ENCODE measurements at places on chromosomes 4 and X. TPM values are rescaled to one million over a fixed set of nuclear protein-coding genes. Genes with fewer than 3 reads are reported as not detected.

- H3K4me1 ChIP-seq, result peaks cover 22% of the 10 kb centered on the region
- no peak overlapping the region for H3K4me3 ChIP-seq
- no peaks in the 10 kb centered on the region for H3K36me3 ChIP-seq
- H3K27me3 ChIP-seq, result no peaks in the 10 kb centered on the region
Measured at GRCh38 chr4:95124906-95125504, 367.2 kb downstream of the BMPR1B start.

DNA sequence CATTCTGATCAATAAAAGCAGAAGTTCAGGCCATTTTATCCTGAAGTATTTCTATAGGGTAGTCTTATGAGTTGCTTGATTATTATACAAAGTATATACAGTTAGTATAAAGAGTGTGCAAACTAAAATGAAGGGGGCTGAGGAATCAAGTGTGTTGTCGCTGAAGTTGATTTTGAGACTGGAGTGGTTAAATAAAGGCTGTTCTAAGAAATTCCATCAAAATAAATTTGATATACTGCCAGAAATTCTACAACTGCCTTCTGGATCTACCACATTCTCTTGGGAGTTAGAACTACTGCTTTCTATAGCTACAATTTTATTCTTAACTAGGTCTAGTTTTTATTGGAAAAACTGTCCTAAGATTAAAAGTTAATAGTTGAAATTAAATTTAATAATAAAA is 12.4 kb downstream of the EDNRA start:
- peaks cover 15% of the 10 kb centered on the region for H3K36me3 ChIP-seq
- no peaks in the 10 kb centered on the region for H3K27me3 ChIP-seq
- peak overlapping the region; percentile 53 for H3K4me3 ChIP-seq
- peak overlapping the region; percentile 92 for H3K27ac ChIP-seq

DNA sequence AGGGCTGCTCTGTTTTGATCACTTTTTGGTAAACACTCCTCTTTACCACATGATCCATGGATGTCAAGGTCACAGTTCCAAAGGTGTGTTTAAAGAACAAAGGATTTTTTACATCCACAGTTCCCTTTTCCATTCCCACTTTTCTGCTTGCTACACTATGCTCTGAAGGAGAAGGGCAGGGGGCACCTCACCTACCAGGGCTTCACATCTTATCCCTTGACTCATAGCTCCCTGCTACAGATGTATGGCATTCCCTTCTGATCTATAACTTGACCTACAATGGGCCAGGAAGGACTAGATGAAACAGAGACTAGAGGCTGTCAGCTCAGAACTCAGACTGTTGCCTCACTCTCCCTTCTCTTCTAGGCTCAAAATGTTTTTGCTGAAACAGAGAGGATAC is 233.1 kb upstream of the RPS6KA3 start:
- no peaks in the 10 kb centered on the region for H3K36me3 ChIP-seq
- peaks cover 8% of the 10 kb centered on the region for H3K4me1 ChIP-seq
- no peak overlapping the region for H3K4me3 ChIP-seq

Gene KLHL34
- total RNA-seq, result not detected

GRCh38 chr4:36489798-36490197 is 208.4 kb downstream of the DTHD1 start:
- DNase-seq, result no peak
- H3K27me3 ChIP-seq, result no peaks in the 10 kb centered on the region
- H3K4me1 ChIP-seq, result no peaks in the 10 kb centered on the region

DNA sequence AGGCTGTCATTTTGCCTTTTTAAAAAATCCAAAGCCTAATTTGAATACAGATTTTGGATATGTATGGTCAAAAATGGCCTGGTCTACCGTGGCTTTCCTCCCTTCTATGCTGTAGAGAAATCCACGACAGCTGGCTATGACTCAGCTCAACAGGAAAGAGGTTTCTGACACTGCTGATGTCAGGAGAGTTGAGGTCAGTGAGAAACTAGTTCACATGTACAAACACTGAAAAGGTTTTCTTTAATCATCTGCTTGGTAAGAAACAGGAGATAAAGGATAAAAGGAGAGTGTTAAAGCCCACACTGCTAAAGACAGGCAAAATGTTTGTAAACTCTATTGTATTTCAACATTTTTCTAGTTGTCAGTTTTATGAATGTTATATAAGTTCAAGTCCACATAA is 113.9 kb downstream of the NYX start:
- no peak overlapping the region for H3K4me3 ChIP-seq
- no peak for DNase-seq
- H3K4me1 ChIP-seq, result peaks cover 28% of the 10 kb centered on the region
- peak overlapping the region; percentile 78 for H3K27ac ChIP-seq

Gene SCML1
- total RNA-seq, result 8.4 TPM

Gene SLITRK4
- 2.1 TPM for total RNA-seq

GRCh38 chr4:168864821-168865541 is 145.1 kb downstream of the CBR4 start:
- peak overlapping the region; percentile 87 for H3K27ac ChIP-seq
- DNase-seq, result no peak
- no peak overlapping the region for H3K4me3 ChIP-seq
- H3K36me3 ChIP-seq, result peaks cover 45% of the 10 kb centered on the region
- no peaks in the 10 kb centered on the region for H3K27me3 ChIP-seq
- peaks cover 98% of the 10 kb centered on the region for H3K4me1 ChIP-seq

DNA sequence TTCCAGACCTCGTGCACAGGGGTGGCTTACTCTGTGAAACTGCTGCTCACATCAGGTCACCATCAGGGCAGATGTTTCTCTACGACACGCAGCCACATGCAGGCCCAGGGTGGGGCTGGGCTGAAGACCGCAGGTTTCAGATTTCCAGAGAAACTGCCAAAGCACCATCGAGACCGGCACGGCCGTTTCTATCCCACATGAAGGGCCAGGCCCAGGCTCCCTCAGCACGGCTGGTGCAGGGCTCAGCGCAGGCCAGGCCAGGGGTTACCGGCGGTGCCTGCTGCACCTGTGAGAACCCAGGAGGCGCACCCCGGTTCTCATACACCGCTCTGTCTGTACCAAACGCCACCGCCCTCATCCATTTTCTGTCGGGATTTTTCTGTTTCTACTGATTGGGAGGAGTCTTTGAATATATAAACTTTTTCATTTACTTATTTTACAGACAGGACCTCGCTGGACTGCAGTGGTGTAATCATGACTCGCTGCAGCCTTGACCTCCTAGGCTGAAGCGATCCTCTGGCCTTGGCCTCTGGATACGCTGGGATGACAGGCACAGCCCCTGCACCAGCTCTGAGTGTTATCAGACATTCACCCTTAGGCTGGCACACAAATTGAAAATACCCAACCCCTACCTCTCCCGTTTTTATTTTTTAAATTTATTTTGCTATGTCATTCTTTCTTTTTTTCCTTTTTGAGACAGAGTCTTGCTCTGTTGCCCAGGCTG is 17.1 kb downstream of the CTBP1 start:
- peak overlapping the region; percentile 17 for H3K27ac ChIP-seq
- no peak overlapping the region for H3K4me3 ChIP-seq
- H3K4me1 ChIP-seq, result peaks cover 30% of the 10 kb centered on the region
- no peaks in the 10 kb centered on the region for H3K27me3 ChIP-seq

- H3K4me1 ChIP-seq, result peaks cover 39% of the 10 kb centered on the region
- no peaks in the 10 kb centered on the region for H3K27me3 ChIP-seq
- no peak overlapping the region for H3K4me3 ChIP-seq
- H3K36me3 ChIP-seq, result no peaks in the 10 kb centered on the region
Measured at GRCh38 chr4:153494562-153494961, 28.4 kb downstream of the TMEM131L start.

GRCh38 chr4:16289897-16290554 is 63.8 kb upstream of the TAPT1 start:
- peak overlapping the region; percentile 52 for H3K4me3 ChIP-seq
- no peak for DNase-seq
- no peaks in the 10 kb centered on the region for H3K27me3 ChIP-seq
- no peak overlapping the region for H3K27ac ChIP-seq
- peaks cover 5% of the 10 kb centered on the region for H3K4me1 ChIP-seq
- H3K36me3 ChIP-seq, result peaks cover 1% of the 10 kb centered on the region

Gene ASMT
- total RNA-seq, result not detected

DNA sequence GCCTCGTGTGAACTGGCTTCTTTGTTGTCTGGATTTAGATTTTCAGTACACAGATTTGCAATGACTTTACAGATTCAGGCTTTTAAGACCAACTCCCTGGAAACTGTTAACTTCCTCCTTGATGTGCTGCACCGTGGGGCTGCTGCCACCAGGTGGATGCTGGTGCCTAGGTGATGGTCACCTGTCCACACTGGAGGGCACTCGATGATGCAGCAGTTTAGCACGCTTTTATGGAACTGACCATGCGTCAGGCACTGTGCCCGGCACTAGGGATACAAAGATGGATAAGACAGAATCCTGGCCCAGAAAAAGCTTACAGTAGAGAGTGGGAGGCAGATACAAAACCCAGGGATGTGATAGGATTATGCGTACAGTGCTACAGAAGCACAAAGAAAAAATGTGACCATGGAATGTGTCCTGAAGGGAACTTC is 180.7 kb downstream of the CEP135 start:
- no peaks in the 10 kb centered on the region for H3K36me3 ChIP-seq
- peaks cover 15% of the 10 kb centered on the region for H3K4me1 ChIP-seq
- H3K27ac ChIP-seq, result no peak overlapping the region
- DNase-seq, result no peak
- no peaks in the 10 kb centered on the region for H3K27me3 ChIP-seq
- no peak overlapping the region for H3K4me3 ChIP-seq

DNA sequence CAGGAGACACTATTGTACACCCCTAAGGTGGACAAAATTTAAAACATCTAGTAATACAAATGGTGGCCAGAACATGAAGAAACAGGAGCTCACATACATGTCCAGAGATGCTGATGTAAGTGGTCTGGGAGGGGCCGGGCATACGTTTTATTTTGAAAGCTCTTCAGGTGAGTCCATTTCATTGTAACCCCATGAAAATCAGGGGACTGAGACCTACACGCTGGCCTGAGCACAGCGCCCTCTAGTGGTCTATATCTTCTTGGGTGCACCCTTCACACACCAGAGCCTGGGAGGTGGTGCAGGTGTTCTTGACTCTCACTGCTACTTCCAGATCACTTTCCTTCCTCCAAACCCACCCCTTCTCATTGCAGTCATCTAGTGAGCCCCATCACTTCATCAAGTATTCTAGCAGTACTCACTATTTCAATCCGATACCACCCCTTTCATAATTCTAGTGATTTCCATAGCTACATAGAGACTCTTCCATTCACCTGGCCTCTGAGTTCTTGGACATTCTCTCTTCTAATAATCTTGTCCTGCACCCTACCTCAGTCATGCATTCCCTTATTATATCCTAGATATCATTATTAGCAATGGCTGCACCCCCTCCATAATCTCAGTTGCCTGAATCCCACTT is 4.3 kb upstream of the TLR6 start:
- H3K27me3 ChIP-seq, result no peaks in the 10 kb centered on the region
- no peaks in the 10 kb centered on the region for H3K36me3 ChIP-seq
- no peak overlapping the region for H3K27ac ChIP-seq
- peaks cover 31% of the 10 kb centered on the region for H3K4me1 ChIP-seq
- H3K4me3 ChIP-seq, result no peak overlapping the region

Gene CFAP99
- not detected for total RNA-seq

Gene TMSB15B
- total RNA-seq, result 6.8 TPM

DNA sequence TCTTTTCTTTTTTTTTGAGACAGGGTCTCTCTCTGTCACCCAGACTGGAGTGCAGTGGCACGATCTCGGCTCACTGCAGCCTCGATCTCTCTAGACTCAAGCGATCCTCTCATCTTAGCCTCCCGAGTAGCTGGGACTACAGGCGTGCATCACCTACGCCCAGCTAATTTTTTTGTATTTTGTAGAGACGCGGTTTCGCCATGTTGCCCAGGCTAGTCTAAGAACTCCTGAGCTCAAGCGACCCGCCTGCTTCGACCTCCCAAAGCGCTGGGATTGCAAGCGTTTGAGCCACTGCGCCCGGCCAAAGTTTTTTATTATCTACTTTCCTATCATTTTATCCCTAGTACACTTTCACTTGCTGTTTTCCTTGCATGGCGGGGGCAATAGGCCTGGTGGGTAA is 1.4 kb downstream of the UBA6 start:
- peak overlapping the region; percentile 90 for H3K4me3 ChIP-seq

Gene TBX22
- not detected for total RNA-seq

Gene AFM
- not detected for total RNA-seq

Gene DCX
- not detected for total RNA-seq
